ENCODE measurements at places on chromosomes 5 and 9.

GRCh38 chr5:154221371-154221896, 30.9 kb downstream of the GALNT10 start:
- peak; percentile 63 for DNase-seq

- no peak for DNase-seq
These were observed 24.8 kb downstream of the HSPB3 start for GRCh38 chr5:54480296-54480695.

DNA sequence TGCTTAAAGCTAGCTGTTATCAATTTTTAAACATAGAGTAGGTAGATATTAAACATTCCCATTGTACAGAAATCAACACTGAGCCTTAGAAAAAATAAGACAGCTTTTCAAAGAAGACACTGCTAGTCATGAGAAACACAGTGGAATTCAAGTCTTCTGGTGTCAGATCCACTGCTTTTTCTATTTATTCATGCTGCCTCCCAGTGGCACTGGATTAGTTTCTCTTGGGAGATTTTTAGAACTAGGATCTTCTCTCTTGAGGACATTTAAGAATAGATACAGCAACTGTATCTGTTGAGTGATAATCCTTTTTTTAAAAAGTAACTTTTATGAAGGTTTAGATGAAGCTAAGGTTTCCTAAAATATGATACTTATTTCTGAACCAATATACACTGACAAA, 1635.4 kb upstream of the C9orf72 start:
- no peak for DNase-seq

GRCh38 chr5:125698420-125698819, 724.8 kb upstream of the GRAMD2B start:
- DNase-seq, result no peak

- DNase-seq, result no peak
These were observed at the start of gene PCDHGA2 for GRCh38 chr5:141338538-141339306. PCDHGA2 (plus strand) TSS chr5:141338760.

- DNase-seq, result peak; percentile 7
These were observed 28.7 kb downstream of the DNAJC21 start for GRCh38 chr5:34957857-34958690.

- no peak for DNase-seq
These were observed 48.6 kb downstream of the PARP8 start for GRCh38 chr5:50715001-50715400.

- peak; percentile 75 for DNase-seq
These were observed 1.1 kb upstream of the NTRK2 start for GRCh38 chr9:84668196-84669012.

DNA sequence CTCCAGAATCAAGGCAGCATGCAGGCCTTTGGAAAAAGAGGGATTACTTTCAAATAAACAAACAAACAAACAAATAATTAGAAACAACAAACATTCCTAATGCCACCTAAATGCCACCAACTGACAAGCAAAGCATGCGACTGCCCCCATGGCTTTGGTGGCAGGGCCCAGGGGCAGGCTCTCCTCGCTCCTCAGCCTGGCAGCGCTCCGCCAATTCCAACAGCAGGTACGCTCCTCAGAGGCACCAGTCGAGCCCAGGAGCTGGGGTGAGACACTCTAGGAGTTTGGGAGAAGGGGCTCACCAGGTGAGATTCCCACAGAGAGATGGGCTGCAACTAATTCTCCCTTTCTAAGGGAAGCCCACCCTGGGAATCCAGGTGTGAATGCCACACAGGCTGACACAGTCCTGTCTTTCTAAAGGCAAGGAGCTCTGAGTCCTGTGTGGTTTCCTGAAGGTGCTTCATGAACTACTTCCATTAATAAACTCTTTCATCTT, 27.8 kb downstream of the CSF2 start:
- no peak for DNase-seq

- DNase-seq, result peak; percentile 48
These were observed 459 bp upstream of the ERAP2 start for GRCh38 chr5:96875791-96876291.

GRCh38 chr9:5611321-5612184, 17.4 kb upstream of the RIC1 start:
- no peak for DNase-seq

DNA sequence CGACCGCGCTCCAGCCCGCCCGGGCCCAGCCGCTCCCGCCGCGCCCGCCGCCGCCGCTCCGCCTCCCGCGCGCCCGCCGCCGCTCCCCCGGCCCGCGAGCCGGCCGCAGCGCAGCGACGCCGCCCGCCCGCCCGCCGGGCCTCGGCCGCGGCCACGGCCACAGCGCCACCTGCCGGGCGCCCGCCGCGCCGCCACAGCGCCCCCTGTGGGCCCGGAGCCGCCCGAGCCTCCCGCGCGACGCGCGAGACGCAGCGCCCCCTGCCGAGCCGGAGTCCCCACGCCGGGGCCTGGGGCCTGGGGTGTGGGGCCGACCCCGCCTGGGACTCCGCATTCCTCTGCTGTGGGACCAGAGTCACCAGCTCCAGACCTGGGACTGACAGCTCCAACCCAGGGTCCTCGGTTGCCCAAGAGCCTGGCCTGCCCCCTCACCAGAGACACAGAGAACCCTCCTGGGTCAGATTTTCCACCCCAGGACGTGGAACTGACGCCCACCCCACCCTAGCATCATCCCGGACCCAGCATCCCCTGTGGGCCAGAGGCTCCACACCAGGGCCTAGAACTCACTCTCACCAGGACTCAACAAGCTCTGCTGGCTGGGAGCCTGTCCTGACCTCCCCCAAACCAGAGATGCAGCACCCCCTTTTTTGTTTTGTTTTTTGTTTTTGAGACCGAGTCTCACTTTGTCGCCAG, at the start of gene RAPGEF1:
Gene RAPGEF1 (minus strand): TSS at position 118 of the 690 bp plus-strand sequence. CDS start 246 bp downstream, outside the sequence.
- peak; percentile 87 for DNase-seq

GRCh38 chr9:122036988-122037387, 56.1 kb downstream of the TTLL11 start:
- DNase-seq, result no peak

- no peak for DNase-seq
These were observed 57.7 kb downstream of the FGF10 start for GRCh38 chr5:44331471-44332050.

GRCh38 chr5:94544031-94544650, 74.3 kb downstream of the KIAA0825 start:
- no peak for DNase-seq

- no peak for DNase-seq
These were observed 171.2 kb upstream of the MPDZ start for GRCh38 chr9:13450723-13451122.

- no peak for DNase-seq
These were observed 3.3 kb downstream of the SLC23A1 start for GRCh38 chr5:139379626-139380449.
